ENCODE measurements at places on chromosomes 16 and 17.
A peak's percentile ranks its signal among the peaks of the same experiment; 100 is the strongest.

DNA sequence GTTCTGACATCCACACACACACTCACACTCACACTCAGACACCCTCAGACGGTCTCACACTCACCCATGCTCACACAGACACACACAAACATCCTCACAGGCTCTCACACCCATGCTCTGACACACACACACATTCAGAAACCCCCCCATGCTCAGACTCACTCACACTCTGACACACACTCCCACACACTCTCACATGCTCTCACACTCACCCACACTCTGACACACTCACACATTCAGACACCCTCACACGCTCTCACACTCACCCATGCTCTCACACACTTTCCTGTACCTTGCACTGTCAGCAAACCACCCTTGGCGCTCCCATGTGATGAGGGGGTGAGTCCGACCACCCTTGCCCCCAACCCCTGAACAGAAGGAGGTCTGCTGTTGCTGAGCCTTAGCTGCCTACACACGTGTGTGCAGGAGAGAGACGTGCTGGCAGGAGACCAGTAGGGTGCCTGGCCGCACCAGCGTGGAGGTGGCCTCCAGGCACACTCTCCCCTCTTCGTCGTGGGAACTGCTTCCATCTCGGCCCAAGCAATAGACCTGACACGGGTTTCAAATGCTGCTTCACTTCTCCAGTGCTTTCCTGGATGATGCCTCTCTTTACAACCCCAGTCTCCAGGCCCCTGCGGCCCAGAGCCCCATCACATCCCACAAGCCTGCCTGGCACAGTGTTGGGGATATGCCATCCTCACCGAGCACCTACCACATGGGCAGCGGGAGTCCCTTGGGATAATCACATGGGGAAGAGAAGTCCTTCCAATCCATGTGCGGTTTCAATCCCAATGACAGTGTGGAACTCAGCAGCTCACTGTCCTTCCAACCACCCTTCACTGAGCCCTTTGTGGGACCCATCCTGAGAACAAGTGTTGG lies 267.8 kb upstream of the FOXF1 start:
- DNase-seq: no peak

GRCh38 chr16:27202923-27203506 lies 311 bp upstream of the KDM8 start:
- peak; percentile 94 for DNase-seq

DNA sequence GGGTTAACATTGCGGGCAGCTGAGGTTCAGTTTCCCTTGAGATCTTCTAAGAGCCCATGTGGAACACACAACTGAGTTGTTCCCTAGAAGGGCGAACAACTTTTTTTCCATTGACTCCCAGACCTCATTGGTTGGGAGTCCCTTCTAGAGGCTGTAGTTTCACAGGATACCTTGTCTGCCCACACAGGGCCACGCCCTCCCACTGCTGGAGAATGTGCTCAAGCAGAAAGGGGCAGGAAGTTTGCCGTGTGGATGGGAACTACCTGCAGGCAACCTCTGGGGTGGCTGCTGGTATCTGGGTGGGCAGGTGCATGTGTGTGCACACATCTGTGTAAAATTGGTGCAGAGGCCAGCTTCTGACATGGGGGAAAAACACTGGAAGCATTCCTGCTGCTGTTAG lies 178.8 kb upstream of the PSMD7 start:
- no peak for DNase-seq

DNA sequence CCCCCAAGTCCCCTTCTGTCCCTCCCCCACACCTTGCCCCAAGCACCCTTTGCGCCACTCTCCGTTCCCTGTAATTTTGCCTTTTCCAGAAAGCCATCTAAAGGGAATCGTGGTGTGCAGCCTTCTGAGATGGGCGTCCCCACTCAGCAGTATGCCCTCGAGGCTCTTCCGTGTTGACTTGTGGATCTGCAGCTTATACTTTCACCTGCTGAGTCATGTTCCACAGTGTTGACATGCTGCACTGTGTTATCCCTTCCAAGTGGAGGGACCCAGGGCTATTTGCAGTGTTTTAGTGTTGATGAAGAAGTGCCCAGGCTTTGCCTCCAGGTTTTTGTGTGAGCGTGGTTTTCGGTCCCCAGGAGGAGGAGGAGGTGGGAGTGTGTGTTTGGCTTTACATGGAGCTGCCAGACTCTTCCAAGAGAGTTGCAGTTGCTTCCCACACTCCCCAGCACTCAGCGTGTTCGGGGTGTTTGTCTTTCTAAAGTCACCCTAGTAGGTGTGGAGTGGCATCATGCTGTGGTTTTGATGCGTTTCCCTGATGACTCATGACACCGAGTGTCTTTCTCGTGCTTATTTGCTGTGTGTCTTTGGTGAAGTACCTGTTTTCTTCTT lies 32.1 kb upstream of the JPT2 start:
- DNase-seq: peak; percentile 50

DNA sequence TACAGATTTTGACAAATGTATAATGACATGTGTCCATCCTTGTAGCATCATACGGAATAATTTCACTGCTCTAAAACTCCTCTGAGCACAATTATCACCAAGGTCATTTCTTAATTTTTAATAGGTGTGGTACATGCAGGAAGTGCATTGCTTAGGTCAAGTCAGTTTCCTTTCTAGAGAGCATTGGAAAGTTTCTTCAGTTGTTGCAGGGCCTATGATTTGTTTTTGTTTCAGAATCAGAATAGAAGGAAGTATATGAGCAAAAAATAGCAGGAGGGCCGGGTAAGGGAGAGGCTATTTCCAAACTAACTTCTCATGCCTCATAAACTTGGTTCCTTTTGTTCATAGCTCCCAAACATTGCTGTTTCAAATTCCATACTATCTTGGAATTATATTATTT lies 24.0 kb upstream of the SLFN5 start:
- no peak for DNase-seq

DNA sequence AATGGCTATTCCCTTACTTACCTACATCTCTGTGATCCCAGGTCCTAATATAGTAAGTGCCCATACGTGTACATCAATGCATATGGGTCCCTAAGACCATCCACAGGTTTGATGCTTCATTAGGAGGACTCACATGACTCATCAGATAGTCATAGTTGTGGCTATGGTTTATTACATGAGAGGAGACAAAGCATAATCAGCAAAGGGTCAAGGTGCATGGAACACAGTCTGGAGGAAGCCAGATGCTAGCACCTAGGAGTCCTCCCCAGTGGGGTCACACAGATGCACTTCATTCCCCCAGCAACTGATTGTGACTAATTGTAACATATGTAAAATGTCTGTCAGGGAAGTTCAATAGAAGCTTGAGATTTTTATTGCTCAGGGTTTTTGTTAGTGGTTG lies 42.8 kb downstream of the PHKB start:
- no peak for DNase-seq

- peak; percentile 58 for DNase-seq
Measured at GRCh38 chr17:37833237-37833859, 88.5 kb upstream of the HNF1B start.

GRCh38 chr17:43846963-43847371 lies at the start of gene CD300LG:
Gene CD300LG (plus strand): TSS chr17:43847176. CDS start chr17:43847217, 41 bp downstream.
- DNase-seq: no peak

DNA sequence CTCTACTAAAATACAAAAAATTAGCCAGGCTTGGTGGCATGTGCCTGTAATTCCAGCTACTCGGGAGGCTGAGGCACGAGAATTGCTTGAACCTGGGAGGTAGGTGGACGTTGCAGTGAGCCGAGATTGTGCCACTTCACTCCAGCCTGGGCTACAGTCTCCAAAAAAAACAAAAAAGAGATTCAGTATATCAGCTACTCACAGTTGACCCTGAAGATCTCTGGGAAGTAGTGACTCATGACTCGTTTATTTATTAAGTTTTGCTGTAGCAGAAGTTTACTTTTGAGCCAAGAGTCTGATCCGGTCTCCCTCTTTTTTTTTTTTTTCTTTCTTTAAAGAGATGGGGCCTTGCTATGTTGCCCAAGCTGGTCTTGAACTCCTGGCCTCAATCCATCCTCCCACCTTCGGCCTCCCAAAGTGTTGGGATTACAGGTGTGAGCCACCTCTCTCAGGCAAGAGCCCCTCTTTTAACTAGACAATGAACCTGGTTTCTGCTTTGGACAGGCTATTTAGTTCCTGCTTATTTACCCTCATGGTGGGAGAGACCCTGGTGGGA lies 4.4 kb downstream of the MVP start:
- no peak for DNase-seq

DNA sequence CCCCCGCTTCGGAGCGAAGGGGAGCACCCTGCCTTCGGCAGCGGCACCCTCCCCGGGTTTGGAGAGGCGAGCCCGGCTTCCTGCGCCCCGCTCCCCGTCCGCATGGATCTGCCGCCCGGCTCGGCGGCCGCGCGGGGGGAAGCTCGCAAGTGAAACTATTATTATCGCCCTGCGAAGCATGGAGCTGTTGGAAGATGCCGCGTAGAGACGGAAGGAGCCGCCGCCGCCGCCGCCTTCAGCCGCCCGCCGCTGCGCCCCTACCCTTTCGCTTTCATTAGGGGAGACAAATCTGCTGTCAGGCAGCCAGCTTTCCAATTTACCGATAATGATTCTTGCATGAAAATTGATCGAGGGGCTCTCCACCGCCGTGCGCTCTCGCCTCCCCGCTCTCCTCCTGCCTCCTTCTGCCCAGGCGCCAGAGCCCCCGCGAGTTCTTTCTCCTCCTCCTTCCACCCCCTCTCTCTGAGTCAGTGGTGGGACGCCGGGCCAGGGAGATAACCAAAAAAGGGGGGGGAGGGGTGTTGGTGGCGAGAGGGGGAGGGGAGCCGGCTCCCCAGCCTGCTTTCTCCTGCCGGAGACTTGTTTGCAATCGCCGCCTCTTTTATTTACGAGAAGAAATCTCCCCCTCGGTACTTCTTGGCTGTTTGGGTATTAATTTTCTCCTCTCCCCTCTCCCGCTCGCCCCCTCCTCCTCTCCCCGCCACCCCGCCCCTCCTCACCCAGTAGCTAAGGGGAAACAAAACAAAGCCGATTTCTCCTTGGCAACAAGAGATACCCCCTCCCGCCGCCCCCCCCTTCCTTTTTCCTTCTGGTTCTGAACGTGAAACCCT lies 58.0 kb upstream of the GSE1 start:
- DNase-seq: peak; percentile 74

GRCh38 chr16:12176051-12176450 lies 199.5 kb downstream of the SNX29 start:
- no peak for DNase-seq

- DNase-seq: peak; percentile 50
Measured at GRCh38 chr17:35795007-35795870, at the start of gene MMP28. Gene MMP28 (minus strand): TSS chr17:35795641. CDS start chr17:35795377, 264 bp downstream.

GRCh38 chr17:8781776-8782175 lies 17.4 kb downstream of the MFSD6L start:
- DNase-seq: no peak

DNA sequence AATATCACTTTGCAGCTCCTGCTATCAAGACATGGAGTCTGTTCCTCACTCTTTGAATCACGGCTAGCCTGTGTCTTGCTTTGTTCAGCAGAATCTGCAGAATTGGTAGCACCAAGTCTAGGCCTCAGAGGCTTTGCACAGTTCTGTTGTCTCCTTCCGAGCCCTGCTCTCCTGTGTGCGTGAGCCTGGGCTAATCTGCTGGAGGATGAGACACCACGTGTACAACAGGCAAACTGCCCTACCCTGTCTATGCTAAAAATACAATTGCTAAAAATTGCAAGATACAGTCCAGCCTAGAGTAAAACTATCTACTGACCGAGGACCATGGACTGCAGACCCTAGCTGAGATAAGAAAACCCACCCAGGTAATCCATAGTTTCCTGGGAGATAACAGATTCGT lies 484.7 kb downstream of the NPIPA7 start:
- DNase-seq: no peak

DNA sequence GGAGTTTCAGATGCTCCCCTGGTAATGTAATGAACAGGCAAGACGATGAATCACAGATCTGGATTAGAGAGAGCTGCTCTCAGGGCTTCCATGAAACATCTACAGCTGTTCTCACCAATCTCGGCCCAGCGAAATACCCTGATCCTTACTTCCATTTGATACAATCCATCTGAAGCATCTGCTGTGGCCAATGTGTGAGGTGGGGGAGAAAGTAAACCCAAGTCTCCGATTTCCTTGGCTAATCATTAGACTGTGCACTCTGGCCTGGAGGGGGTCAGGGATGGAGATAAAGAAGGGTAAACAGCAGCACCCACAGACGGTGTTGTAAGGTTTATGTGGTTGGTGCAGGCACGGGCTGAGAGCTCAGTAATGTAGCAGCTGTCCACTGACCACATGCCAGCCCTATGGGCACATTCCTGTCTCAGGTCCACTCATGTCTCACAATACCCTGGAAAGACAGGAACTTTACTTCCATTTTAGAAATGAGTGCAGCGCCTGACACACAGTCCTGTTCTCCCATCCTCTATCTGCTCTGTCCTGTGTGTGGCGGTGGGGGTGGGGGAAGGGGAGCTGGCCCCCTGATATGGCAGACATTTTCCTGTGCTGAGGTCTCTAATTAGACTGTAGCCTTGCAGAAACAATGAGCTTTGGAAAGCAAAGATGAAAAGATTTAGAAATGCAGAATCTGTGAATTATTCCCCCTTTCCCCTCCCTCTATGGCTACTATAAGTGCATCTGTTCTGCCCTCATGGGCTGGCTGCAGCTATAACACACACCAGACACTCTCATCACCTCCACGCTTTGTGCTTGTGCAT lies 48.3 kb upstream of the ERN1 start:
- DNase-seq: no peak

GRCh38 chr16:53159781-53160436 lies 105.1 kb downstream of the CHD9 start:
- DNase-seq: no peak

DNA sequence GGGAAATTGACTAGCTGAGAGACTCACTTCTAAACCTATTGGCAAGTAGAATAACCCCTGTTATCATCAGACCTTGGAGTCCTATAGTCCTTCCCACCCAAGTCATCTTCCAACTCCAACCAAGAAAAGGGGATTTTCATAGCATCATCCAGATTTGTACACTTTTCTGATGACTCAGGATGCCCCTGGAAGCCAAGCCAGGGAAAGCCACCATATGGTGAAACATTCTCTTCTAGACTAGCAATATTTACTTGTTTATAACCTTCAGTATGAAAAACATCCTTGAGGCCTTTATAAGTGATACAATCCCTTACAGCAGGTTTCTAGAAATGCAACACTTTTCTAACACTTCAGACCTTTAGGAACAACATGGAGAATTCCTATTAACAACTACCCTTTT lies 618.8 kb upstream of the CDH11 start:
- no peak for DNase-seq

GRCh38 chr17:65018610-65019316 lies 37.8 kb downstream of the GNA13 start:
- DNase-seq: no peak

- DNase-seq: peak; percentile 79
Measured at GRCh38 chr16:578870-579405, 9.2 kb downstream of the PIGQ start.

GRCh38 chr17:70021726-70022125 lies 53.3 kb upstream of the KCNJ16 start:
- no peak for DNase-seq

- DNase-seq: no peak
Measured at GRCh38 chr17:72258711-72259110, 137.9 kb downstream of the SOX9 start.

GRCh38 chr16:88509749-88510069 lies 56.6 kb downstream of the ZFPM1 start:
- DNase-seq: no peak

Measured in activated CD4-positive, alpha-beta T cell treated with anti-CD3 and anti-CD28 coated beads for 48 hours (primary cell).